BE2C (cell line): ENCODE measurements at places on chromosomes 7 and 10.

DNA sequence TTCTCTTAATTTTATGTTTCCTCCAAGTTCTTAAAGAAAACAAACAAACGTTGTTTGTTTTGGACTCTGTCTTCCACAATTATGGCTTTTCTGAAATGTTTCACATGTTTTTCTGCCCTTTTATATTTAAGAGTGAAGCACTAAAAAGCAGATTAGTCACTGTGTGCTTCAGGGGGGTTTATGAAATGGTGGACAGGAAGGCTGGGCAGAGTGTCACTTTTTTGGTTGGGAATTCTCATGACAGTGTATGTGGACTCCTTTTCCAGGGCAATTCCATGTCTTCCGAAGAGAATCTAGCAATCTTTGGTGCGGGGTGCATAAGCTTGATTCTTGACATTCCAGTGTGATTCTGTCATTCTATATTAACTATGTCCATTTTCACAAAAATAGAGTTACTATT, 669.4 kb downstream of the PARD3 start:
- no peak for DNase-seq

GRCh38 chr7:132495936-132496335, 80.3 kb downstream of the PLXNA4 start:
- no peak for DNase-seq

GRCh38 chr7:74271742-74272141, 17.5 kb upstream of the CLIP2 start:
- DNase-seq: no peak

DNA sequence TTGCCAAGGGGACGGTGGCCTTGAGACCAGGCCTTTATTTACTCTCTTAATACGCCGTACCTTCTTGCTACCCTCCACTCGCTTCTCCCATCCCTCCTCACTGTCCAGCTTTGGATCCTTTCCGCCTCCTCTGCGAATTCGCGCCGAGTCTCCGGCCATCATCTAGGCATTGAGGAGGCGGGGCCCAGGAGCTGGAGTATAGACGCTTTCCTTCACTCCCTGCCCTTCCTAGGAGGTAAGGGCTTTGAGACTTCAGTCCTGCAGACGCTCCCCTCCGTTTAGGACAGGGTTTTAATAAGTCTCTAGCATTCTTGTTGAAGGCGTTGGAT, 538 bp downstream of the TFAM start:
- peak; percentile 32 for DNase-seq

GRCh38 chr10:49275896-49276295, 23.1 kb upstream of the C10orf71 start:
- no peak for DNase-seq

DNA sequence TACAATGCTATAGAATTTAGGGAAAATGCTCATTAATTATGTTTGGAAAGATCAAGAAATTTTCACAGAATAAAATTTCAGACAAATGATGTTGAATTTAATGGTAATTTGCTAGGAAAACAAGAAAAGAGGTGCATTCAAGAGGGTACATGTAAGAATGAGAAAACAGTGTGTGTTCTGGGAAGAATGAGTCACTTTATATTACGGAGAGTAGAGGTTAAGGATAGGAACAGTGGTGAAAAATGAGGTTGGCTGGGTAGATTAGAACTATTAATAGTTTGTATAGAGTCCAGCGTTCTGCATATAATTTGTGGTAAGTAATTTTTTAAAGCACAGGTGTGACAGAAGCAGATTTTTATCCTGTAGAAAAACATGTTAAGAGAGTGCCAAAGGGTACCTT, 336.7 kb upstream of the MBL2 start:
- no peak for DNase-seq

DNA sequence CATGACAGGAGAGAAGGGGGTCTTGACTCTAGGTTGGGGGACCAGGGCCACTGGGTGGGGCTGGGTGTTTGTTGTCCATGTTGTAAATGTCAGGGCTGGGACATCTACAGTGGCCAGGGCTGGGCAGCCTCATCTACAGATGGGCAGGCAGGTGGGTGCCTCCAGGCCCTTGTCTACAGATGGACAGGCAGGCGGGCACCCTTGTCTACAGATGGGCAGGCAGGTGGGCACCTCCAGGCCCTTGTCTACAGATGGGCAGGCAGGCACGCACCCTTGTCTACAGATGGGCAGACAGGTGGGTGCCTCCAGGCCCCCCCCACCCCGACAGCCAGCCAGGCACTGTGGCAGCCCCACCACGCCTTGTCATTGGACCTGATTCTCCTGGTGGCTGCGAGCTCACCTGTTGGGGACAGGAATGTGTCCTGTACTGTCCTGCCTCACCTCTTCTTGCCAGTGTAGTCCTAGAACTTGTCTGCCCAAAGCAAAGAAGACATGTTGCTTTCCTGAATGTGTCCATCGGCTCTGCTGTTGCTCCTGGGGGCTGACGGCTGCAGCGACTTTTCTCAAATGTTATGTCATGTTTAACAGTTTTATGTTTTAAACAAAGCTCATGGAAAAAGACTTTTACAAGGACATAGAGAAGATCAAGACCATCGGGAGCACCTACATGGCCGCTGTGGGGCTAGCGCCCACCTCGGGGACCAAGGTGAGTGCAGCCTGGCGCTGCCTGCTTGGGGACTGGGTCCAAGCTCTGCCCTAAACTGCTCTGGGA, 129.9 kb downstream of the ADCY1 start:
- DNase-seq: no peak

- DNase-seq: peak; percentile 51
Measured at GRCh38 chr10:124025660-124026588, 67.5 kb downstream of the CHST15 start.

DNA sequence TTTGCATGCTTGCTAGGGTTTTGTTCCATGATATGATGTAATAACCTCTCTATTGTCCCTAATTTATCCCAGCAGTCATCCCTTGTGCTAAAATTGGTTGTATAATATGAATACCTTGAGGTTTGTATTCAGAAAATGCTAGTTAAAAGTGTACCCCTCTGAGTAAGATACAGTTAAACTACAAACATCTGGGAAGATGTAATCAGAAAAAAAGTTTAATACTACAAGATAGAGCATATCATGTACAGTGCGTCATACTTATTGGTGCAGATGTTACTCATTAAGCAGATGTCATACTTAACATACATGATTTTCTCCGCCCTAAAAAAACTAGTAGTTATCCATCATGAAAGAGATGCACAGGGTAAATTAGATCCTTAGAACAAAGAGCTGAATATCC, 336.1 kb upstream of the KCND2 start:
- no peak for DNase-seq

DNA sequence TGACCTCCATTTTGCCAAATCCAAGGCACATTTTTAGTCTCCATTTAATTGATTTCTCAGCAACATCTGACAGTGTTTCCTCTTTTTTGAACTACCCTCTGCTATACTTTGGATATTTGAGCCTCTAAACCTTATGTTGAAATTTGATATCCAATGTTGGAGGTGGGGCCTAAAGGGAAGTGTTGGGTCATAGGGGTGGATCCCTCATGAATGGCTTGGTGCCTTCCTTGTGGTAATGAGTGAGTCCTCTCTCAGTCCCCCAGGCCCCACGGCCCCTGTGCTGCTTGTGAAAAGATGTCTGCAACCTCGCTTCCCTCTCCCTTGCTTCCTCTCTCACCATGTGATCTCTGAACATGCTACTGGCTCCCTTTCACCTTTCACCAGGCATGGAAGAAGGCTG, 96.8 kb upstream of the DGKB start:
- no peak for DNase-seq

GRCh38 chr7:102976493-102976892, 63.7 kb downstream of the LRRC17 start:
- no peak for DNase-seq

DNA sequence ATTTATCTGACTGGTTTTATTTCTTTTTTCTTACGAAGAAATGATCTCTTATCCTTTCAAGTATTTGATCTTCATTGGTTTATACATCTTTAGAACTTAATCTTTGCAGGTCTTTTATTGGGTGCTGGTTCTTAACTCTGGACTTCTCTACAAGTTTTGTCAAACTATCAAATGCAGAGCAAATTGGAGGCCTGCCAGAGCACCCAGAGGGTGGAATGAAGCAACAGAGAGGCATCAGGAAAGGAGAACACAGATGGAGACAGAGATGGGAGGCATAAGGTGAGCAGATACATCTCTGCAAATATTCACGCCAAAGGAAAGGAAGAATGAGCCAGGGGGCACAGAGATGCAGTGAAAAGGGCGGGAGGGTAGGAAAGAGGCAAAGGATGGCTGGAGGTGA, 130.3 kb downstream of the PKD1L1 start:
- no peak for DNase-seq

GRCh38 chr10:74174521-74174920, 23.5 kb downstream of the ADK start:
- DNase-seq: no peak

DNA sequence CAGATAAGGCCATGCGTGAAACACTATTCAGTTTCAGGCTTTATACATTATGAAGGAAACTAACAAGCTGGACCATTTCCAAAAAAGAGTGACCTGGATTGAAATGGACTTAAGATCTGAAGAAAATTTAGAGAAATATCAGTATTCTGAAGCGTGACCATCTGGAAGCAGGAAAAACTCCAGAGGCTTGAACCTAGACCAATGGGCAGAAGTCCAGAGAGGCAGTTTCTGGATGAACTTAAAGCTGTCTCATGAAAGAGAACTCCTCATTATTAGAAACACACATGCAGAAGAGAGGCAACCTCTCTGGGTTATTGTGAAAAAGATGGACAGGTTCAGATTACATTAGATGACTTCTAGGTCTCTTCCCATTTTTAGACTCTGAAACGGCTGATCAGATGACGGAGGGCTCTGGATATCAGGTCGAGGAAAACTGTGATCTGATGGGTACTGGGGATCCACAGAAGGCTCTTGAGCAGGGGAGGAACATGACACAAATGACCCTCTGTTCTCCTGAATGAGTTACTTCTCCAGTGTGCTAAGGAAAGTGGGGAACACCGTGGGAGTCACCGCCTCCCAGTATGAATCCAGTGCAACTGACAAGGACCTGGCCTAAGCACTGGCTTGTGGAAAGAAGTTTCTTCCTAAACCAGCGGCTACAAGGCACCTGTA, 116.5 kb downstream of the SPDYE5 start:
- no peak for DNase-seq

DNA sequence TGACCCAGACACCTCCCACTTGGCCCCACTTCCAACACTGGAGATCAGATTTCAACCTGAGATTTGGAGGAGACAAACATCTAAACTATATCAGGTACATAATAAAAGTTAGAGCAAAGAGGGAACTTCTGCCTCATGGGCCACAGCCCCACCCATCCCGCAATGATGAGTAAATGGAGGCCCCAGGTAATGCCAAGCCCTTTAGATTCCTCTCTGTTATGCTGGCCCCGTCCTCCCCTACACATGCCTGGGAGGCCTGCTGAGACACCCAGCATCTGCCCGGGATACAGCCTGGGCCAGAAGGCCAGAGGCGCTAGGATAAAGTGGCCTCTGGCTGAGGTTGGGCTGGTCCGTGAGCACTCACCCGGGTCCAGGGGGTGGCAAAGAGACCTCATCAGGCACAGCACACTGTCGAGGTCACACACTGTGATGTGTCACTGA, 185.5 kb upstream of the SH2B2 start:
- DNase-seq: no peak

- DNase-seq: peak; percentile 65
Measured at GRCh38 chr10:73887294-73888039, 13.1 kb upstream of the CAMK2G start.

- no peak for DNase-seq
Measured at GRCh38 chr7:42426163-42426562, 189.2 kb upstream of the GLI3 start.

GRCh38 chr10:92993699-92994272, 66.8 kb upstream of the CYP26C1 start:
- DNase-seq: peak; percentile 20

- DNase-seq: no peak
Measured at GRCh38 chr7:7696458-7697119, 21.8 kb downstream of the RPA3 start.
